H9 (cell line): ENCODE measurements at places on chromosomes 1 and 21.

DNA sequence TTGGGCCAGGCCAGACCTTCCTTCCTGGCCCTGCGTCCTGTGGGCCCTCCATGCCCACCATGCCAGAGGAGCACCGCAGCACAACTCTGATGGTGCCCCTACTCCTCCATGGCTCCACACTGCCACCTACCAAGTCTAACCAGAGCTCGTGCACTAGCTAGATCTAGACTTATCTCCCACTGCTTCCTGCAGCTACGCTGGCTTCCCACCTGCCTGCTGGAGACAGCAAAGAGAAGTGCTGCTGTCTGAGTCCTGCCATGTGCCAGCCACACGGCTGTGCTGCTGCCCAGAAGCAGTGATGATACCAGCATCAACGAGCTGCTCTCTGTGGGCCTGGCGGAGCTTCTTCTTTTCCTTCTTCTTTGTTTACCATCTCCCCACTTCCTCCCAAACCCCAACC lies 4.5 kb downstream of the GUCA2B start:
- no peaks in the 10 kb centered on the region for H3K27me3 ChIP-seq
- H3K36me3 ChIP-seq: no peaks in the 10 kb centered on the region; the same call in 2 of the 3 replicates
- H3K27ac ChIP-seq: no peak overlapping the region
- no peak for DNase-seq
- no peak overlapping the region for H3K4me3 ChIP-seq
- no peaks in the 10 kb centered on the region for H3K4me1 ChIP-seq

DNA sequence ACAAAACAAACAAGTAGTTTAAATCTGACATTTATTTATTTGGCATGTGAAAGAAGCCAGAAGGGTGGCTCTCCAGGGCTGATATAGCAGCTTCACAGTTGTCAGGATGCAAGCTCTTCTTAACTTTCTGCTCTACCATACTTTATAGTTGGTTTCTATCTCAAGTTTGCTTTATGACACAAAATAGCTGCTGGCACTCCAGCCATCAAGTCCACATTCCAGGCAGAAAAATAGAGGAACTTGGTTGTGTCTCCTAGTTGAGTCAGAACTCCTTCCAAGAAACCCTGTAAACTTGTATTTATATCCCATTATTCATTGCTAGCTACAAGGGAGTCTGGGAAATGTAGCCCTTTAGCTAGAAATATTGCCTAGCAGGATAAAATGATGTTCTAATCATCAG lies 24.0 kb upstream of the STUM start:
- H3K36me3 ChIP-seq: no peaks in the 10 kb centered on the region; the same call in 2 of the 3 replicates
- H3K27ac ChIP-seq: no peak overlapping the region
- H3K4me3 ChIP-seq: no peak overlapping the region
- no peak for DNase-seq
- H3K27me3 ChIP-seq: no peaks in the 10 kb centered on the region; the same call in 1 of the 2 replicates

DNA sequence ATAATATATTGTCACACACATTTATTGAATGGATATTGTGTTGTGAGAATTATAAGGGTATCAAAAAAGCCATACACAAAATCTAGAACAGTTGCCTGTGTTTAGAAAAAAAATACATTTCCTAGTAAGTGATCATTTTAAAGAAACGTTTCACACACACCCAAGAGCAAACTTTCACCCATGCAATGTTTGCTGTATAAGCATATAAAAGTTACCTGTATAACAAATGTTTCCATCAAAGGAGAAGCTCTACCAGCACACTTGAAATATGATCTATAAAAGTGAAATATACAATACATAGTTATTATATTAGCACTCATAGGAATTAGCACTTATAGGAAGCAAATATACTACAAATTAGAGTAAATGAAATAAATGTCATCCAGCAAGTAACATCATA lies 1098.1 kb downstream of the NCAM2 start:
- no peaks in the 10 kb centered on the region for H3K4me1 ChIP-seq
- H3K27ac ChIP-seq: no peak overlapping the region
- no peaks in the 10 kb centered on the region for H3K36me3 ChIP-seq
- no peak for DNase-seq
- H3K4me3 ChIP-seq: no peak overlapping the region
- H3K27me3 ChIP-seq: no peaks in the 10 kb centered on the region

- no peaks in the 10 kb centered on the region for H3K36me3 ChIP-seq
- no peaks in the 10 kb centered on the region for H3K27me3 ChIP-seq
- H3K27ac ChIP-seq: no peak overlapping the region
- no peak overlapping the region for H3K4me3 ChIP-seq
- H3K4me1 ChIP-seq: no peaks in the 10 kb centered on the region
Observed at GRCh38 chr1:56215771-56216170, 363.6 kb downstream of the PLPP3 start.

GRCh38 chr1:162663589-162664106 lies 31.4 kb downstream of the DDR2 start:
- no peaks in the 10 kb centered on the region for H3K4me1 ChIP-seq
- no peaks in the 10 kb centered on the region for H3K36me3 ChIP-seq
- no peak overlapping the region for H3K4me3 ChIP-seq

GRCh38 chr1:186535388-186536133 lies 74.6 kb upstream of the PDC start:
- H3K27me3 ChIP-seq: no peaks in the 10 kb centered on the region
- H3K4me1 ChIP-seq: no peaks in the 10 kb centered on the region

- DNase-seq: no peak
- no peaks in the 10 kb centered on the region for H3K36me3 ChIP-seq
- no peak overlapping the region for H3K4me3 ChIP-seq
- no peaks in the 10 kb centered on the region for H3K27me3 ChIP-seq
- H3K27ac ChIP-seq: no peak overlapping the region
Observed at GRCh38 chr1:13651279-13651678, 48.7 kb upstream of the PRDM2 start.

DNA sequence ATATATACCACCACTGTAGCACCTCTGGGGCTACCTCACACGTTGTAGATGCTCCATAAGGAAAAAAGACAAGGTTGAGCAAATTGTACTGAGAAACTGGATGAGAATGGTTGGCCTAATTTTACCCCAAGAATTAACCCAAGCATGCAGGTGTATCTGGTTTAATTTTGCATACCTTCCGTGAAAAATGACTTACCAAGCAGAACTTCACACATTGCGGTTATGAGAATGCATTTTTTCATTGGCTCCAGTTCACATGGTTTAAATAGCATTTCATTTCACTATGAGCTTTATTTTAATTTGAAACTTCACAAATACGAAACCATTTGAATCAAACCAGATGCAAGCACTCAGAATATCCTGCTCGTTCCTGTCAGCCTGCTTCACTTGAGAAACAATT lies 512.2 kb downstream of the LTN1 start:
- H3K4me1 ChIP-seq: no peaks in the 10 kb centered on the region
- no peaks in the 10 kb centered on the region for H3K27me3 ChIP-seq
- 0 out of 2 replicates have a peak, but pooled peaks cover 2% of the 10 kb centered on the region for H3K36me3 ChIP-seq
- H3K4me3 ChIP-seq: no peak overlapping the region

- no peak for DNase-seq
- H3K27me3 ChIP-seq: no peaks in the 10 kb centered on the region
- H3K4me3 ChIP-seq: no peak overlapping the region
Observed at GRCh38 chr1:48771561-48771960, 5.1 kb downstream of the BEND5 start.

DNA sequence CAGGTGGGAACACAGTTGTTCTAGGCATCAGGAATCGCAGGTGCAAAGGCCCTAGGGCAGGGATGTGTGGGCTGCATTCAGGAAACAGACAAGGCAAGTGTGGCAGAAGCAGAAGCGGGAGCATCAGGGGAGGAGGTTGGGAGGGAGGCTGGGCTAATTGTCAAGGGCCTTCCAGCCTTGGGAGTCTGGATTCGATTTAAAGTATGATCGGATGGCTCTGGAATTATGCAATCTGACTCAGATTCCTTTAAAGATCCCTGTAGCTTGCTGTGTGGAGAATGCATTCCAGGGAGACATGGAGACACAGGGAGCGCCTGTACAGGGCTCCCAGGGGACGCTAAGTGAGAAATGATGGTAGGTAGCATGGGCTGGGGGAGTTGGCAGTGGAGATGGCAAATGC lies 86.5 kb downstream of the LACTBL1 start:
- H3K36me3 ChIP-seq: no peaks in the 10 kb centered on the region
- H3K4me3 ChIP-seq: no peak overlapping the region
- no peaks in the 10 kb centered on the region for H3K27me3 ChIP-seq
- H3K4me1 ChIP-seq: no peaks in the 10 kb centered on the region

DNA sequence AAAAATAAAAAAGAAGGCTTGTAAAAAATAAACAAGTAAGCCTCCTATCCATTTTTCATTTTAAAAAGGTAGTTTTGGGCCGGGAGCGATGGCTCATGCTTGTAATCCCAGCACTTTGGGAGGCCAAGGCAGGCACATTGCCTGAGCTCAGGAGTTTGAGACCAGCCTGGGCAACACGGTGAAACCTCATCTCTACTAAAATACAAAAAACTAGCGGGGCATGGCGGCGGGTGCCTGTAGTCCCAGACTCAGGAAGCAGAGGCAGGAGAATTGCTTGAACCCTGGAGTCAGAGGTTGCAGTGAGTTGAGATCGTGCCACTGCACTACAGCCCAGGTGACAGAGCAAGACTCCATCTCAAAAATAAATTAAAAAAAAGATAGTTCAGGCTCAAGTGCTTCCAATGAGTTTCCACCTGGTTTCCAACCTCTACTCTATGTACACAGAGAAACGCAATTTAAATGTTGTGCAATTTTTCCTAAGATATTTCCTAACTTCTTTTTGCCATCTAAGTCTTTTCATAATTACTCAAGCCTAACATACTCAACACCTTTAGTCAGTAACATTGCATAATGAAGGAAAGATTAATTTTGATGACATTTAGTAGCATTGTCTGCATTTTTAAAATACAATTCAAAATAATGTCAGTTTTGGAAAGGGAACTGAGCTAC lies 106.3 kb downstream of the KCNT2 start:
- H3K4me1 ChIP-seq: no peaks in the 10 kb centered on the region
- peaks cover 9% of the 10 kb centered on the region for H3K36me3 ChIP-seq
- DNase-seq: no peak
- no peak overlapping the region for H3K4me3 ChIP-seq

GRCh38 chr1:6600410-6601048 lies 2.1 kb downstream of the KLHL21 start:
- peaks cover 46% of the 10 kb centered on the region for H3K36me3 ChIP-seq
- peak overlapping the region; percentile 94 for H3K4me3 ChIP-seq
- H3K27ac ChIP-seq: no peak overlapping the region
- no peaks in the 10 kb centered on the region for H3K27me3 ChIP-seq

DNA sequence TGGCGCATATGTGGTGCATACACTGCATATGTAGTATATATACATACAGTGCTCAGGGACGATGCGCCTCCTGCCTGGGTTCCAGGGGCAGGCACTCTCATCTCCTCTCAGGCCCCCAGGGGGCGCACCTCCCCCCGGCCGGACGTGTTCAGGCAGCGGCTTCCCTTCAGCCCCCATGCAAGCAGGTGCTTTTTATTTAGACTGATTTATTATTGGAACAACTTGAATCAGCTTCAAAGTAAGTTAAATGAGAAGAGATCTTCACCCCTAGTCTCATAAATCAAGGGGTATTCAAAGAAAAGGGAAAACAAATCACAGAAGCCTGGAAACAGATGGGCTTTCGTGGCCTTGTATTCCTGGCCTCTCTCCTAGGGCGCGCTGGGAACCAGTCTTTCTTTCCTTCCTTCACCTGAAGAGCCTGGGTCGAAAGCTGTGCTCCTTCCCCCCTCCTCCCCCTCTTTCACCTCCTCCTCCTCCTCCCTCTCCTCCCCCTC lies 64.6 kb downstream of the UBIAD1 start:
- peaks cover 10% of the 10 kb centered on the region; the same call in 1 of the 2 replicates for H3K4me1 ChIP-seq
- no peaks in the 10 kb centered on the region for H3K27me3 ChIP-seq
- no peaks in the 10 kb centered on the region for H3K36me3 ChIP-seq
- no peak overlapping the region for H3K4me3 ChIP-seq
- H3K27ac ChIP-seq: no peak overlapping the region
- peak; percentile 80 for DNase-seq

GRCh38 chr1:183543619-183544204 lies 46.5 kb downstream of the NCF2 start:
- no peaks in the 10 kb centered on the region for H3K27me3 ChIP-seq
- H3K36me3 ChIP-seq: peaks cover 58% of the 10 kb centered on the region
- no peak overlapping the region for H3K27ac ChIP-seq
- no peak for DNase-seq

- H3K4me3 ChIP-seq: no peak overlapping the region
- H3K4me1 ChIP-seq: no peaks in the 10 kb centered on the region
- H3K27ac ChIP-seq: no peak overlapping the region
- H3K36me3 ChIP-seq: peaks cover 3% of the 10 kb centered on the region; the same call in 1 of the 2 replicates
- H3K27me3 ChIP-seq: no peaks in the 10 kb centered on the region
Observed at GRCh38 chr1:29651684-29652665, 415.7 kb downstream of the PTPRU start.

DNA sequence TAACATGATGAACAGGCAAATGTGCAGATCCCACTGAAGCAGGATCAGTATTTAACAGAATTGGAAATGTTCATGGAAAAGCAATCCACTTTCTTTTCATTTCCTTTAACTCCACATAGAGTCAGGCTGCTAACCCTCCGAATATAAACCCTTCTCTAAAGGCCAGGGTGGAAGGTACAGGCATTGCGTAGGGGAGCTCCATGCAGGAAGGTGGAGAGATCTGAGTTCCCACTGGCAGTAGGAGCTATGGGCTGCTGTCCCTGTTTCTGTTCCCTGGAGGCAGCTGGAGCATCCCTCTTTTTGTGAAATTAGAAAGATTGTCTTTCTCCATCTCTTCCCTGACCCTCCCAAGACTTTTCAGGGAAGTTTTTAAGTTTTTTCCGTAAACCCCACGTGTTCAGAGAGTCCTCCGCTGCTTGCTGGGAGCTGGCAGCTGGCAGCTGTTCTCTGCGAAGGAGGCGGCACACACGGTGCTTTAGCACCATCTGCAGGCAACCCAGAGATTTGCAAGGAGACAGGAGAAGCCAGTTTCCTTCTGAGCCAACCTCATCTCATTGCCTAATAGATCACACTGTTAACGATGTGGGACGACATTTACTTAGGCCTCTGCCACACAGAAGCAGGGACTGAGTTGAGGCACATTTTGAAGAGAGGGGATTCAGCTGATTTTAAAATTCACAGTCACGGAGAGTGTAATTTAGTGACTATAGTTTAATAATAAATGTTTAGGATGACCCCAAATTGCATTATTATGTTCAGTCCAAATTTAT lies 55.4 kb upstream of the HOOK1 start:
- peak overlapping the region; percentile 61; the same call in 2 of the 3 replicates for H3K4me3 ChIP-seq
- H3K36me3 ChIP-seq: no peaks in the 10 kb centered on the region
- no peak overlapping the region for H3K27ac ChIP-seq
- DNase-seq: peak; percentile 87

DNA sequence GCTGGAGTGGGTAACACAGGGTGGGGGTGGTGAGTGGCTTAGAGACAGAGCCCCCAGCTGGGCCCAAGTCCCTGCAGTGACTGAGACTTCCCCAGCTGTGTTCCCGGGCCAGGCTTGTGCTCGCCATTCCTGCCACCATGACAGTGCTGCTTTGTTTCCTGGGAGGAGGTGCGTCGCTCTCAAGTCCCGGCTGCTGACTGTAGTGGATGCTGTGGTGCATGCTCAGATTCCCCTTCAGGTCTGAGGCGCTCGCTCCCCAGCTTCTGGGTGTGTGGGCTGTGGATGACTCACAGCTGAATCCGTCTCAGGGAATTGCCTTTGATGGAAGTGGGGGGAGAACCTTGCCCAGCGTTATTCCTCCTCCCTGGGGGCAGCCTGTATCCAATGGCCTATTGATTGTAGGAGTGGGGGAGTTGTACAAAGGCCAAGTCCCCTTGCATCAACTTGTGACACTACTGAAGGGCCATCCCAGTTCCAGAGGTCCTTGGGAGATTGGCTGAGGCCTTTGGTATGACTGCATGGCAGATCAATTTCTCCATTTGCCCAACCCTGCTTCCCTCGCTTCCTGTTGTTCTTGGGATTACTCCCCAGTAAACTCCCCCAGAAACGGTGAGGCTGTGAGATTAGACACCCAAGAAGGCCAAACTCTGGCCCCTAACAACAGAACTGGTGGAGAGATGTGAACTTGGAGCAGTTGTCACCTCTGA lies 17.8 kb upstream of the POU3F1 start:
- H3K27me3 ChIP-seq: no peaks in the 10 kb centered on the region
- no peak overlapping the region for H3K27ac ChIP-seq
- no peak for DNase-seq
- H3K36me3 ChIP-seq: no peaks in the 10 kb centered on the region
- H3K4me3 ChIP-seq: no peak overlapping the region; the same call in 1 of the 2 replicates
- peaks cover 2% of the 10 kb centered on the region; the same call in 1 of the 2 replicates for H3K4me1 ChIP-seq
